ENCODE measurements at places on chromosomes 6 and 20.

DNA sequence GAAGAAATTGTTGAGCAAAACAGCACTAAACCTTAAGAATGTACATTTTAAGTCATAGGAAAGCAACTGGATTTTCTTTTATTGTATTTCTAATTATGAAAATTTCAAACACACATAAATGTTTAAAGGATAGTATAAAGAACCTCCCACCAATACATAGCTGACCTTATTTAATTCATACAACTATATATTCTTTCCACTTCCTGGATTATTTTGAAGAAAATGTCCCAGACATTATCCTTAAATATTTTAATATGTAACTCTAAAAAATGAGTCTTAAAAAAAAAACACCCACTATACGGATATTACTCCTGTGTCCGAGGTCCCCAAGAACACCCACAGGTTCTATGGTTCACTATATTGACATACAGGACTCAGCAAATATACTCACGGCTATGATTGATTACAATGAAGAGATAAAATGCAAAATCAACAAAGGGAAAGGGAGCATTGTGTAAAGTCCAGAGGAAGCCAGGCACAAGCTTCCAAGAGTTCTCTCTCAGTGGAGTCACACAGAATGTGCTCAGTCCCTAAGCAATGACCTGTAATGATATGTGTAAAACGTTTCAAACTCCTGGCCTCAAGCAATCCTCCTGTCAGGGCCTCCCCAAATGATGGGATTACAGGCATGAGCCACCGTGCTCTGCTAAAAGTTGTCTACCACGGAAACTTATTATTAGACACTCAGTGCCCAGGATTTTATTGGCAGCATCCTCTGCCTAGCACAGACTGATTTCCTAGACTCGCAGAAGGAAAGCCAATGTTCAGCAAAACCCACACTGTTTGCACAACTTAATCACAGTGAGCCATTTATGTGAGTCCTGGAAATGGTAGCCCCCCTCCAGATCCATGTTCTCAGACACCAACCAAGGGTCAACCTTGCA is 23.2 kb downstream of the GLYATL3 start:
- no peak for DNase-seq

DNA sequence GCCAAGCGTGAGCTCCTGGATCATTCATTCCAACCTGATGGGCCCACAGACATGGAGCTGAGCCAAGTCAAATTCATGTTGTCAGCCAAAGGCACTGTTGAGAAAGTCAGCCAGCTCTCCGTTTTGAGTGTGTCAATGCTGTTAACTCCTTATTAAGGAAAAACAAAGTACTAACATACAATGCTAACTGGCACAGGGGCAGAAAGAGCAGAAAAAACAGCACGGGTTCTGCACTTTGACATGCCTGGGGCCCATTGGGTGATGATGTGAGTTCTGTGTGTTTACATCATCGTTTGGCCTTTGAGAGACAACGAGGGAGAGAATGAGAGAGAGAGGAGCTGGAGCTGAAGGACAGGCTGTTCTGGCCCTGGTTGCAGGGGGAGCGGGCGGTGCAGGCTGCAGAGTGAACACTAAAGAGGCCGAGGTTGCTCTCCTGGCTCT is 85.9 kb downstream of the SMOC2 start:
- no peak for DNase-seq

GRCh38 chr20:61516346-61517208 is 264.5 kb downstream of the CDH4 start:
- DNase-seq, result no peak

DNA sequence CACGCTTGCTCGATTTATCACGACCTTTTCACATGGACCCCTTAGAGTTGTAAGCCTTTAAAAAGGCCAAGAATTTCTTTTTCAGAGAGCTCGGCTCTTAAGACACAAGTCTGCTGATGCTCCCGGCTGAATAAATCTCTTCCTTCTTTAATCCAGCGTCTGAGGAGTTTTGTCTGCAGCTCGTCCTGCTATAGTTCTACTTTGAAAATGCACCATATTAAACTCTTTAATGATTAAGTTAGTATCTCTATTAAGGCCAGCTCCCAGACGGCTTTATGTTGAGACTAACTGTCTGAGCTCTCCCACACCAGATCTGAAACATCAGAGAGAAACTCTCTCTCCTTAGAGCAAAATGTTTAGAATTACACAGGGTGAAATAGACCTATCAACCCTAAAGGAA is 18.0 kb upstream of the GSTA3 start:
- no peak for DNase-seq

- DNase-seq, result no peak
Measured at GRCh38 chr20:20699144-20699543, 13.3 kb downstream of the RALGAPA2 start.

DNA sequence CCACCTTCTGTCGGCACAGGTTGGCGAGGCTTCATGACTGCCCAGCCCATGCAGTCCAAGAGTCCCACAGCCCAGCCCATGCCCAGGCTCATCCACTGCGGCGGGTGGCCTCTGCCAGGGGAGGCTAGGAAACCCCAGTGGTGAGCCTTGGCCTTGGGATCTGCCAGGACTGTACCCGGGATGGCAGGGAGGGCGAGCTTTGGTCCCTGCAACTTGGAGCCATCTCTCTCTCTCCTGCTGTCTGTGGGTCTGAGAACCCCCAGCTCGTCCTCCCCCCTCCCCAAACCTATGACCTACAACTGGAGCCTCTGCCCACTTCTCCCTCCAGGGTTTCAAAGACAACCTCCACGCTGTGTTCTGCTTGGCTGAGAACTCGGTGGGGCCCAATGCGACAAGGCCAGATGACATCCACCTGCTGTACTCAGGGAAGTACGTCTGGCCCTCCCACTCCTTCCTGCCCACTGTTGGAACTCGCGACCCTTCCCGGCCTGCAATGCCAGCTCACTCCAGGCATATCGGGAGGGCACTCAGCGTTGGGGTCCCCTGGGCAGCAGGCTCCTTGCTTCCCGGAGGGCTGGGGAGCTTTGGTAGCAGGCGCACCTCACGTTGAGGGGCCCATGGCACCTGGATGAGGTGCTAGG is 19.7 kb downstream of the NPEPL1 start:
- no peak for DNase-seq

DNA sequence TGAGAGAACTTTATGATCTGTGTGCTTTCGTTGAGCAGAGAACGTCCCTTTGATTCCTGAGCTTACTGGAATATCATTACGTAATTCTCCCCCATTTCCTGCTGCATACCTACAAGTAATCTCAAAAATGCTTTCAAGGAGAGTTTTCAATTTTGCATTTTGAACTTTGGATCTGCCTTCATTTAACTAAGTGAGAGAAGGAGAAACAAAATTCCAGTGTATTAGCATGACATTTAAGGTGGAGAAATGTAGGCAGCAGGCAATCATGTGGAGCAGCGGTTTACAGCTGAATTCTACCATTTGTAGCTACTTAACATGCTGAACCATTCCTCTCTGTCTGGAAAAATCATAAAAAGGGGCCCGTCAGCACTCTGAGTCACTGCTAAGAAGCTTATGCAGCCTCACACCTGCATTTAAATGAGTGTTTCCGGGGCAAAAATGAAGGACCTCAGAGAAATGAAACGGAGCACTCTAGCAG is 451.5 kb downstream of the PLCB1 start:
- DNase-seq, result no peak

DNA sequence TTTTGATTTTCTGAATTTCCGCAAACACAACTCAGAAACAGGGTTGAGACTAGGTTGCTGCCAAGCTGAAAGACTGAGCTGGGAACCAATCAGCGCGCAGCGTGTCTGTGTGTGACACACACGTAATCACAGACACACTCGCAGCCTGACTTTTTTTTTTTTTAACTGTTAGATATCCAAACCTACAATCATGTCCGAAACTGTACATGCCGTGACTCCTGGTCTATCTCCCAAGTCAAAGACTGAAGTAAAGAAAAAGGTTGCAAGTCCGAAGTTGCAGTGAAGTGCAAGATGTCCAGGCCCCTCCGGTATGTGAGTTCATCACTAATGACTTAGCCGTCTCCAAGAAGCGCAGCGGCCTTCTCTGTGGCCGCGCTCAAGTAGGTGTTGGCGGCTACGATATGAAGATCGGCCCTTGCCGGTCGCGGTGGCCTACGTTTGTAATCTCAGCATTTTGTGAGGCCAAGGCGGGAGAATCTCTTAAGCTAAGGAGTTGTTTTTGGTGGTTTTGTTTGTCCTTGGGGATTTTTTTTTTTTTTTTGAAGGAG is 108.2 kb downstream of the HFE start:
- DNase-seq, result peak; percentile 87

- DNase-seq, result no peak
Measured at GRCh38 chr6:38482466-38482865, 157.3 kb downstream of the BTBD9 start.

DNA sequence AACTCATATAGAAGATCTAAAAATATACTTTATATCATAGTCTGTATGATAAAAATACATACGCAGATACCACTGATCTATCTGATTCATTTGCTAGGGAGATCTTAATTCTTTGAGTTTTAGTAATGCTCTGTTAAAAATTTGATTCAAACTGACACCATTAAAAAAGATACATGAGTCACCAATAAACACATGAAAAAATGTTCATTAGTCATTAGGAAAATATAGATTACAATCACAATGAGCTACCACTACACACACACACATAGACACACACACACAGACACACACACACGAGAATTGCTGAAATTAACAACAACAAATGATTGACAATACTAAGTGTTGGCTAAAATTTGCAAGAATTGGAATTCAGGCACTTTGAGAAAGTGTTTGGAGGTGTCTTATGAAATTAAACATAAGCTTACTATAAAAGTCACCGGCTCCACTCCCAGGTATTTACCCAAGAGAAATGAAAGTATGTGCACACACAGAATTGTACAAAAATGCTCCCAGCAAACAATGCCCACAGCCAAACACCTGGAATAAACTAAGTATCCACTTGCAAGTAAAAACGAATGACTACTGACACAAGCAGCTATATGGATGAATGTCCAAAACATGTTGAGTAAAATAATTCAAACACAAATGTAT is 117.7 kb upstream of the GGTLC1 start:
- DNase-seq, result no peak

DNA sequence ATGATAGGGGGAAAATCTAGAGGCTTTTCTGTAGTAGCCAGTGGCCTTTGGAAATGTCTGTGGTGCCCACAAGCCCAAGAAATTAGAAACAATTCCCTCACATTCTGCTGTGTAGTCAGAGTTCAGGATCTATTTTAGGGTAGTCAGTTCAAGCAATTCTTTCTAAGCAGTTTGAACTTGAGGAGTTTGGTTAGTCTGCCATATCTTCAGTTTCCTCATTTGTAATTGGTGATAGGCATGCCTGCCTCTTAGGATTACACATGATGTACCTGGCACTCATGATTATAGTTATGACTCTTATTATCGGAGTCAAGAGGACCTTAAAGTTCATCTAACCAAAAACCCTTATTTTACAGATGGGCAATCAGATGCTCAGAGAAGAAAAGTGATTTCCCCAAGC is 21.2 kb upstream of the MEP1A start:
- DNase-seq, result no peak

DNA sequence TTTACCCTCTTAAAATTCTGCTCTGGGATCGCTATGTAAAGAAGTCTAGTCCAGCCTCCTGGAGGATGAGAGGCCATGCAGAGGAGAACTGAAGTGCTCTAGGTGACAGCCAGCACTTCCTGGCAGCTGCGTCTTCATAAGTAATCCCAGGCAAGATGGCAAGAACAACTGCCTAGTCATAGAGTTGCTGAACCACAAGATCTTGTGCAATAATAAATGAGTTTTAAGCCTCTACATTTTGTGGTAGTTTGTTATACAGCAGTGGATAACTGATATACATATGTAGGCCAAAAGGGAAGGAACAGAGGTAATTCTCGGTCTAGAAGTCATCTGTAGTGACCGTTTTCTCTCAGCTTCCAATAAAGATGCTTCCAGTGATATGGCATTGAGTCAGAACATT is 103.8 kb upstream of the FLRT3 start:
- no peak for DNase-seq

GRCh38 chr6:73802366-73802765 is 106.4 kb downstream of the CD109 start:
- no peak for DNase-seq

- no peak for DNase-seq
Measured at GRCh38 chr20:1528811-1529210, 28.7 kb downstream of the SIRPD start.

GRCh38 chr6:75926293-75927168 is 145.9 kb downstream of the IMPG1 start:
- no peak for DNase-seq

DNA sequence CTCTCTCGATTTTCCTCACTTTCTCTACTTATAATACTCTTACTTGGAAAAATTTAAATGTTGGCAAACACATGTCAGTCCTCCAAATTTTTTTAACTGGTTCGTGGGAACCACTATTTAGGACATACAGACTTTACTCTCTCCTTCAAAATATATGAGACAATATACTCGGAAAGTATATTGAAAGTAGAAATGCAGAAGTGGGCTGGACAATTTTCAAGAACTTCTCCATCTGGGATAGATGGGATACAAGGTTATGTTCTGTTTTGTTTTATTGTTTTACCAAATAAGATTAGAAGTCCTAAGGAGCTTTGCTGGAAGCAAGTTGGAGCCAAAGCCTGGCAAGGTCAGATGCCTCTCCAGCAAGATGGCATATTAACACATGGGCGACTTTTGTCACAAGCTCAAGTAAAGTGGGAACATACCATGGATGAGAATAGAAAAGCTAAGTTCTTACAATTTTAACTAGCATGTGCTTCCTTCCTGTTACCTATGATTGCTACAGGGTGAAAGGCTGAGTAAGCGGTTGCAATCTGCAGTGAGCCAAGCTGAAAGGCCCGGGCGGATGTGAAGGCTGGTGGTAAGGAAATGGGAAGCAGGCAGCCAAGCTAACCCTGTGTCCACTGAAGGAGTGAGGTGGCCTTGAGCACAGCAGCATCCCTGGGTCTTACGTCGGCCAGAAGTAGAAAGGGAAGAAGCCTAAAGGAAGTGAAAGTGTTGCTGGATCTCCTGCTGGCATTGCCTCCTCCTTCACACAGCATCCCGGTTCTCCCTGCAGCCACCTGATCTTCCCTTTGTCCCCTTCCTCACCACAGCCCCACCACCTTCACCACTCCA is 7.1 kb downstream of the MAP3K5 start:
- DNase-seq, result no peak

- DNase-seq, result no peak
Measured at GRCh38 chr6:31040801-31041200, 30.5 kb downstream of the MUC22 start.

- DNase-seq, result no peak
Measured at GRCh38 chr20:22088882-22089281, 383.4 kb downstream of the PAX1 start.

- DNase-seq, result no peak
Measured at GRCh38 chr6:107821591-107821990, 2.5 kb downstream of the SCML4 start.

Data from HS-27A (cell line).